Stimulated activated CD8-positive, alpha-beta memory T cell treated with anti-CD3 and anti-CD28 coated beads, Interleukin-15, amount 100 ng/mL, for 4 hours (primary cell): ENCODE measurements at places on chromosomes 3 and 15.

GRCh38 chr3:16770021-16770420, 114.7 kb upstream of the PLCL2 start:
- DNase-seq = no peak

DNA sequence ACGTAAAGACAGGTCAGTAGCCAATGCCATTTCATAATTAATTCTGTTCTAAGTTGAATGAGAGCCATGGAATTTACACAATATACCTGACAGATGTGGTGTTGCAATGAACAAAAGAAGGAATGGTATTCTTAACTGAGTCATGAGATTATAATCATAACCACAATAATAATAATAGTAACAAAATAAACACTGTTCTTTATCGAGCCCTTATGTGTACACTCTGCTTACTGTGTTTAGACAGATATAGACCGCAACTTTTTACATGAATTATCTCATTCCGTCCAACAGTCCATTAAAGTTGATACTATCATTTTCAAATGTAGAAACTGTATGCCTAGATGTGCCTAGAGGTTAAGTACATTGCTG, 28.2 kb upstream of the SCAANT1 start:
- no peak for DNase-seq

DNA sequence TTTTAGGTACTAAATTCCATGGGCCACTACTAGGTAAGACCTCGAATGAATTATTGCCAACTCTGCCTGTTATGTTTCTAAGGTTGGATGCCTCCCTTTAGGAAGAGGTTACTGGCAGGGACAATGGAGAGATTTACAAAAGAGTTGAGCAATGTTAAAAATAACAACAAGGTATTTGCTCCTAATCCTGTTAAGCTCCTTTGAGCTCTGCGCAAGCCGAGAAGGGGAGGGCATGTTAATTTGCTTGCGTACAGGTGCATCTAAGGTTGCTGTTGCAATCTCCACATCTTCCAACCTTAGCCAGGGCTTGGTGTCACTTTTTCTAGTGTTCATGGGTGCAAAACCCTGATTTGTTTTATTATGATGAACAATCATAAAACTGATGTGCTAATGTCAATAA, 161.5 kb upstream of the TPM1 start:
- no peak for DNase-seq

DNA sequence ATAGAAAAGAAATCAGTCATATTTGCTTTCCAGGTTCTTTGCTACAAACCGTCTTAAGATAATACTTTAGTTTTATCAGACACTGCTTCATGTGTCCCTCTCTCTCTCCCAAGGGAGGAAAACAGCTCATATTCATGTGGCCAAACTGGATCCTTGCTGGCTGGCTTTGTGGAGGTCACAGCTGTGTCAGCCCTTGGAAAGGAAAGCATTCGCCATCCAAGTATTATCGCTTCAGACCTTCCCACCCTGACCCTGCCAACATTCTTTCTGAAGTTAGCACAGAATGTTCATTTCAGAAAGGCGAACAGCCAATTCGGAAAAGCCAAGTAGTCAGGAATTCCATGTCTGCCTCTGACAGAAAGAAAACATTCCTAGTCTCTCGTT, 213.6 kb downstream of the FEZF2 start:
- no peak for DNase-seq

GRCh38 chr15:39730552-39730951, 52.1 kb downstream of the FSIP1 start:
- no peak for DNase-seq

- DNase-seq = no peak
Measured at GRCh38 chr15:48928877-48929538, 34.7 kb downstream of the SHC4 start.

DNA sequence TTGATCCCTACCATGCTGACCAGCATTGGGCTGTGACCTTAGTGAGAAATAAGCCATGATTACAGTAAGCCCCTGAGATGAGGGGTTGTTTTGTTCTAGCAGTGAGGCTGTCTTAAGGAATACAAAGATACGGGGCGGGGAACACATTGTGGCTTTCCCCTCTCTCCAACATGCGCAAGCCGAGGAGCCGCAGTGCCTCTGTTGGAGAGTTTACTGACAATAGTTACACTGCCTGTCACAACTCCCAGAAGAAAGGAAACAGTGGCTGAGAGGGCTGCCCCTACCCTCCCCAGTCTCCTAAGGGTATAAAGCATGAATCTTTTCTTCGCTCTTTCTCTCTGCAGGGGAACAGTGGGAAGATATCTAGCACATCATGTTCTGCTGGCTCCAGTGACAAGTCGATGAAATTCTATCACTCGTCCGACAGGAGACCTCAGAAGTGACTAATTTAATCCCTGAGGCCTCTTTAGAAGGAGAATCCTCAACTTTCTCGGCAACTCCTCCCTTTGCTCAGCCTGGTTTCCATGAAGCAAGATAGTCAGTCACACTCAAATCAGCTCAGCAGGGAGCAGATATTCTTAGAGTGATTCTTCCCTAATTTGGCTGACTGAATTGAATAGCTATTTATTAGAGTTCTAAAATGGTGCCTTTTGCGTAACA, 409.0 kb upstream of the PROK2 start:
- no peak for DNase-seq

GRCh38 chr15:90873998-90874605, 5.7 kb downstream of the FURIN start:
- DNase-seq = no peak

DNA sequence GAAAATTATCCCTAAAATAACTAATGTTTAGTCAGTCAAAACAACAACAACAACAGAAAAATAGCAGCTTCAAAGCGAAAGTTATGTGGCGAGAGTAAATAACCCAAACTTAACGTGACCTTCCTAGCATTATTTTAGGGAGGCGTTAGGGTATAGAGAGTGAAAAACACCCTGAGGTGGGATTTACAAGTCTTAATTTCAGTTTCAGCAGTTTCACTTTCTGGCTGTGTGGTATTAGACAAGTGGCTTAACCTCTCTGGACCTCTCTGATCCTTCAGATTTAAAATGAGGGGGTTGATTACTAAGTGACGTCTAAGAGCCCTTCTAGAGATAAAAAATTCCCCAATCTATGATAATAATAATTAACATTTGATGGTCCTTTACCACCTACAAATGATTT, 291.2 kb downstream of the ZBTB20 start:
- no peak for DNase-seq

- no peak for DNase-seq
Measured at GRCh38 chr3:118526758-118527513, 507.7 kb downstream of the IGSF11 start.

GRCh38 chr3:168475704-168476103, 380.0 kb upstream of the GOLIM4 start:
- no peak for DNase-seq

DNA sequence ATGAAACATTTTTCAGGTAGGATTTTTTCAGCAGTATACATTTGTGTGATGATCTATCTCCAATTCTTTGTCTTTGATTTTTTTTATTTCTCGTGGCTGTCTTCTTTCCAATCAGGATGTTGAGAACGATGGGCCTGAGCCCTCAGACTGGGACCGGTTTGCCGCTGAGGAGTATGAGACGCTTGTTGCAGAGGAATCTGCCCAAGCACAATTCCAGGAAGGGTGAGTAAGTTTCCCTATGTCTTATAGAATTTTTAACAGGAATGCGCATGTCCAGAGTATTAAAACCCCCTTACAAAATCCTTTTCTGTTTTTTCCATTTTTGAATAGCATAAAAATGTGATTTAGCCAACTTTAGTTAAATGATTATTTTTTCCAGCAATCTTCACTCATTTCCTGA, 90.0 kb downstream of the MSL2 start:
- DNase-seq = no peak

GRCh38 chr3:197858133-197858532, 67.1 kb downstream of the LRCH3 start:
- no peak for DNase-seq

DNA sequence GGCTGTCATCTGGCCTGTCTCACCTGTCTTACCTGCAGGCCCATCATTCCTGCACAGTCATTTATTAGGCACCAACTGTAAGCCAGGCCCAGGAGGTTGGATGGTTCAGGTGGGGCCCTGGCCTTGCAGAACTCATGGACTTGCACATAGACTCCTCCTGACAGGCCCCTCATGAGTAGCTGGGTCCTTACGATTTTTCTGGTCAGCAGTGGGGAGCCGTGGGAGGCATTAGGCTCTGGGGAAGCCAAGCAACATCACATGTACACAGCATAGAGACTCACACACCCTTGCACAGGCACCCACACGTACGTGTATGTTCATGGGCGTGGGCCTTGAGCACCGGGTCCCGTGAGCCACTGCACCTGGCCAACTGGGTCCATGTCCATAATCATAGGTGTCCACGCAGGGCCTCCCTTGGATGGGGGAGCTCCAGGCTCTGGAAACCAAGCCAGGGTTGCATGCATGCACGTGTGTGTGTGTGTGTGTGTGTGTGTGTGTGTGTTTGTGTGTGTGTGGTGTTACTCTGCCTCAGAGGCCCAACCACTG, 20.3 kb downstream of the CISH start:
- DNase-seq = no peak

DNA sequence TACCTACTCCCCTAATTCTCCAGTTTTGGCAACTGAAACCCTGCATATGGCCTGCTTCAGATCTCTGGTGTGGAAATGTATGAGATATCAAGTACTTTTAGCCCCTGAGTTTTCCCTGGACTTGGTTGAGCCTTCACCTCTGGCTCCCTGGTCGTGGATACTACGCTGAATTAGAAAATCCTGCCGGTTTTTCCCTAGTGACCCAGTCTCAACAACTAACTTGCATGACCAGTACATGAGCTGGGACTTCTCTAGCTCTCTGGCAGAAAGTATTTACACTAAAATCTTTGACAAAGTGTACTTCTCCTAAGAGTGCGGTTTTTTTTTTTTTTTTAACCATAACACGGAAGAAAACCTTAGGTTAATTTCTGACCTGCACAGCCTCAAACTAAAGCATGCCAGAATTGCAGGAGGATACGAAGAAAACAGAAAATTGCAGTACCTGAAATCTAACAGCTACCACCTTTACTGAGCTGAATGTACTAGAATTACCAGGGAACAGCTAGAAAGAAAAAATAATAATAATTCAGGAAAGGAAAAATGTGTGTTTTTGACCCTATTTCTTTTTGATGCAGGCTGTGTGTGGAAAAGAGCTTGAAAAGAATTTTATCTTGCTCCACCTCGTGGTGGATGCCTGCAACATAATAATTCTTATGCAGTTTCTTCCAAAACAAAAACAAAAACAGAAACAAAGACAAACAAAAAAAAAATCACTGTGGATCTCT, 165.6 kb downstream of the GMNC start:
- DNase-seq = no peak

DNA sequence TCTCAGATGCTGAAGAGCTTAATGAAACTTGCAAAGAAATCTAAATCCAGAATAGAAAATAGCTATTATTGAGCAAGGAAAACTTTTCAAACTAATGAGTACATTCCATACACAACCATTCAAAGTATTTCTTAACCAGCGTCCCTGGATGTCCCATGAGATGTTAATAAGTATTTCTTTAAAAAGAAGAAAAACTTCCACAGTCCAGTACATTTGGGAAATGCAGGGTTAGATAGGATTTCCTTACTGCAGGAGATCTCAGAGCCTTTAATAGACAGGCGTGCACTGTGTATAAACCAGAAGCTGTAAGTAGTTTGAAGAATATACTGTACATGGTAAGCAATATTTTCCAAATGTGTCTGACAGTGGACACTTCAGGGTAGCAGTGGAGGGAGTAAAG, 29.6 kb upstream of the BHLHE40 start:
- DNase-seq = no peak

GRCh38 chr15:35061825-35062737, 23.0 kb downstream of the NANOGP8 start:
- no peak for DNase-seq

DNA sequence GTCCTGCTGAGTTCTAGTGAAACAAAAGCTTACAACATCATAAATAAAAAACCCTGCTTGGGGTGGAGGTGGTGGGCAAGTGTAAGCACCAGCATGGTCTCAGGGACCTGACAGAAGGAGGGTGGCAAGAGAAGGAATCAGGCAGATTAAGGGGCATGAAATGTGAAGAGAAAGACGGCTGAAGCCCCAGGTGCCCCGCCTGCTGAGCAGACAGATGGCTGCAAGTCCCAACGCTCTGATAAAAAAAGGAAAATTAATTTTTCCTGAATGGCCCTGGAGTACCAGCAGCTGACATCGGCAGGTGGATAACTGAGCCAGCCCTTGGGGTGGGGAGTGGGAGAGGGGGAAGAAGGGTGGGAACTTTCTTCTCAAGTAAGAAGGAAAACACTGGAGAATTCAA, 137.9 kb downstream of the XXYLT1 start:
- DNase-seq = no peak

GRCh38 chr15:100042558-100042957, 299.2 kb downstream of the ADAMTS17 start:
- DNase-seq = no peak

DNA sequence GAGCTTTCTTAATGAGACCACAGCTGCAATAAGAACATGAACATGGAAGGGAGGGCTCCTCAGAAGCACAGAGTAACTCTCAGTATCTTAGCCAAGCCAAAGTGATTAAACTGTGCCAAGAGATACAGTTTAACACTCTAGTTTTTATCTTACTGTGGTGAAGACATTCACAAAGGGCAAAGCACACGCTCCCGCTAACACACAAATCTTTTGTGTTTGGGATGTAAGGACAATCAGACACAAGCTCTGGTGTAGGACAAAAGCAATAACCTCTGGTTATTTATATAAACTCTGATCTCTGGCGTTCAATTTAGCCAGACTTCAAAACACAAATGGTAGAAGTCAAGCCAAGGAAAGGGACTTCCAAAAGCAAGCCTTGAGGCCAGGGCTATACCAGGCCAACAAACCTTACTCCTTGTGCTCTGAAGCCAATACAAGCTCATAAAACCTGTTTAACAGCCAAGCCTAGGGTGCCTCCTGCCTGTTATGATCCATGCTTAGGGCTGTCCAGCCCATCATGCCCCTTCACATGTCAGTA, 27.8 kb downstream of the DPH3 start:
- DNase-seq = no peak

DNA sequence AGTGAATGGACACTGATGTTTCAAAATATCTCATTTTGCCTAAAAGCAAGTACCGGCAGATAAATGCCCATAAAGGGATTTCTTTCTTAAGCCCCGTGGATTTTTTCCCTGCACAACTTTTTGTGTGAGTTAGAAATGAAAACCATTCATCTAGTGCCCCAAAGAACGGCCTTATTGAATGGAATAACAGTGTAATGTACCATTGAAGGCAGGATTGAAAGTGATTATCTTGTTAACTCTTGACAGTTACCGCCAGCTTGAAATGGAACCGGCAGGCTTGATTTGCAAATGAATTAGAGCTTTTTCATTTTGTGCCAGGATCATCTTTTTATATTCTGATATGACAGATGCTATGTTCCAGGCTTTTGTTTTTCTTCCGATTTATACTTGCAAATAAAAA, 162.2 kb downstream of the RSRC1 start:
- no peak for DNase-seq
